Uterine smooth muscle cell (primary cell): ENCODE measurements at places on chromosomes 12 and 14. TPM values are rescaled to one million over a fixed set of nuclear protein-coding genes. Genes with fewer than 3 reads are reported as not detected.

The TMEM30B gene
- 0.11 and 0.12 TPM in 2 replicates for total RNA-seq

The AACS gene
- 41.3 and 67.6 TPM in 2 replicates for total RNA-seq

The NIN gene
- total RNA-seq = 48.7 and 58.8 TPM in 2 replicates

The KRT1 gene
- not detected in 2 replicates for total RNA-seq

The FBRSL1 gene
- 2.0 and 2.1 TPM in 2 replicates for total RNA-seq

The DPPA3 gene
- total RNA-seq = not detected in 2 replicates

The KRT86 gene
- under 0.01 TPM in 1 of 2 replicates, not detected in the other for total RNA-seq

The TMEM52B gene
- total RNA-seq = not detected in 2 replicates

The MSI1 gene
- total RNA-seq = 0.11 TPM in 1 of 2 replicates, not detected in the other

The CRACR2A gene
- total RNA-seq = 4.9 and 8.3 TPM in 2 replicates

The POTEG gene
- total RNA-seq = not detected in 2 replicates

The ACOT6 gene
- total RNA-seq = 0.12 TPM in 1 of 2 replicates, not detected in the other

The JPH4 gene
- under 0.01 TPM in 1 of 2 replicates, not detected in the other for total RNA-seq

The DENND5B gene
- total RNA-seq = 7.9 and 8.5 TPM in 2 replicates

The FOXG1 gene
- under 0.01 TPM in 1 of 2 replicates, not detected in the other for total RNA-seq

The GPR135 gene
- 2.2 and 3.0 TPM in 2 replicates for total RNA-seq

The WASHC4 gene
- 112 and 130 TPM in 2 replicates for total RNA-seq

The SVOP gene
- total RNA-seq = 0.25 TPM in 1 of 2 replicates, not detected in the other

The MIPOL1 gene
- 17.1 and 19.9 TPM in 2 replicates for total RNA-seq

The CLEC9A gene
- total RNA-seq = not detected in 2 replicates

The OLR1 gene
- total RNA-seq = not detected in 2 replicates

The LTB4R gene
- 1.2 and 1.5 TPM in 2 replicates for total RNA-seq

The CSRNP2 gene
- total RNA-seq = 15.6 and 19.0 TPM in 2 replicates

The KRT6C gene
- total RNA-seq = not detected in 2 replicates

The TAS2R8 gene
- total RNA-seq = not detected in 2 replicates

The GPRC5D gene
- total RNA-seq = not detected in 2 replicates

The SERPINA1 gene
- total RNA-seq = 0.22 TPM in 1 of 2 replicates, not detected in the other

The MYL6B gene
- 59.2 and 112 TPM in 2 replicates for total RNA-seq

The DHRS1 gene
- total RNA-seq = 13.3 and 19.2 TPM in 2 replicates

The RNASE4 gene
- 15.8 and 21.6 TPM in 2 replicates for total RNA-seq

The GLIPR1 gene
- 79.2 and 115 TPM in 2 replicates for total RNA-seq

The ABCC9 gene
- total RNA-seq = 20.5 and 37.9 TPM in 2 replicates

The RASSF8 gene
- total RNA-seq = 118 and 128 TPM in 2 replicates

The ACAD10 gene
- total RNA-seq = 16.3 and 18.4 TPM in 2 replicates

The KRT73 gene
- not detected in 2 replicates for total RNA-seq

The TNFAIP2 gene
- 29.4 and 42.9 TPM in 2 replicates for total RNA-seq

The OTX2 gene
- not detected in 2 replicates for total RNA-seq

The KDM5A gene
- 52.3 and 57.7 TPM in 2 replicates for total RNA-seq

The DACT1 gene
- total RNA-seq = 7.9 and 27.4 TPM in 2 replicates

The VPS37B gene
- 13.6 and 13.8 TPM in 2 replicates for total RNA-seq

The IGF1 gene
- total RNA-seq = 0.25 TPM in 1 of 2 replicates, not detected in the other

The EFS gene
- 5.5 and 7.6 TPM in 2 replicates for total RNA-seq

The PMEL gene
- 0.22 and 1.5 TPM in 2 replicates for total RNA-seq

The FBXW8 gene
- total RNA-seq = 18.2 and 22.2 TPM in 2 replicates

The FAM234B gene
- total RNA-seq = 5.8 and 6.7 TPM in 2 replicates

The FRMD6 gene
- 413 and 478 TPM in 2 replicates for total RNA-seq

The KIF26A gene
- 1.3 and 1.5 TPM in 2 replicates for total RNA-seq

The SLC2A14 gene
- 0.11 and 1.1 TPM in 2 replicates for total RNA-seq

The ERBB3 gene
- 0.11 and 0.75 TPM in 2 replicates for total RNA-seq
